ENCODE measurements at places on chromosomes 2 and 18.

DNA sequence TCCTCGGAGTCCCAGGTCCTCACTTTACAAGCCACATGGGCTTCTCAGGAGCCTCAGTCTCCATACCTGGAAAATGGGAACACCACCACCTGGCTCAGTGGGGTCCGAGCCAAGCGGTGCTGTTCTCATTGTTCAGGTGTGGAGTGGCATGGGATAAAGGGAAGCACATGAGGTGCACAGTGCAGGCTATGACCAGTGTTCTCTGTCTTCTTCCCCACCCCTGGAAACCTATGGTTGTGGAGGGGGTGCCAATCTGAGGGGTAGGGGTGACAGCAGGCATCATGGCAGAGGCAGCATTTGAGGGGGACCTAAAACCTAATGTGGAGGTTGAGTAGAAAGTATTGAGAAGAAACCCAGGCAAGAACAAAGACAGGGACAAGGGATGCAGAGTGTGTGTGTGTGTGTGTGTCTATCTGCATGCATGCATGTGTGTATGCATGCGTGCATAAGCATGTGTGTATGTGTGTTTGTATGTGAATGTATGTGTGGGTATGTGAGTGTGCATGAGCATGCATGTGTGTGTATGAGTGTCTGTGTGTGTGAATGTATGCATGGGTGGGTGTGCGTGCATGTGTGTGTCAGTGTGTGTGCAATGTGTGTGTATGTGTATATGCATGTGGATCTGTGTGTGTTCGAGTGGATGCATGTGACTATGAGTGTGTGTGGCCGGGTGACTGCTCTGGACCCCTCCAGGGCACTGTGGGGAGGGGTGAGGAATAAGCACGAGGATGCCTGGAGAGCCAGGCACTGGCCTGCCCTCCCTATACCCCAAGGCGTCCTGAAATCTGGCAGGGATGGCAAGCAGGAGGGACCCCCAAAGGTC, 4.0 kb downstream of the KIF1A start:
- no peak for DNase-seq

DNA sequence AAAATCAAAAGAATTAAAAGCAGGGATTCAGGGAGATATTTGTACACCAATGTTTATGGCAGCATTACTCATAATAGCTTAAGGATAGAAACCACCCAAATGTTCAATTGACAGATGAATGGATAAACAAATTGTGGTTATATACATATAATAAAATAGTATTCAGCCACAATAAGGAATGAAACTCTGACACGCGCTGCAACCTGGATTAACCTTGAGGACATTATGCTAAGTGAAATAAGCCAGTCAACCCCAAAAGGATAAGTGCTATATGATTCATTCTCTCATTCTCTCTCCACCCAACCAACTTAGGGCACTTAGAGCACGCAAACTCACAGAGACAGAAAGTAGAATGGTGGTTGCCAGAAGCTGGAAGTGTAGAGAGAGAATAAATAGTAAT, 216.8 kb upstream of the SLC14A2 start:
- DNase-seq = no peak

GRCh38 chr2:30201990-30202389, 29.3 kb upstream of the LBH start:
- DNase-seq = no peak

DNA sequence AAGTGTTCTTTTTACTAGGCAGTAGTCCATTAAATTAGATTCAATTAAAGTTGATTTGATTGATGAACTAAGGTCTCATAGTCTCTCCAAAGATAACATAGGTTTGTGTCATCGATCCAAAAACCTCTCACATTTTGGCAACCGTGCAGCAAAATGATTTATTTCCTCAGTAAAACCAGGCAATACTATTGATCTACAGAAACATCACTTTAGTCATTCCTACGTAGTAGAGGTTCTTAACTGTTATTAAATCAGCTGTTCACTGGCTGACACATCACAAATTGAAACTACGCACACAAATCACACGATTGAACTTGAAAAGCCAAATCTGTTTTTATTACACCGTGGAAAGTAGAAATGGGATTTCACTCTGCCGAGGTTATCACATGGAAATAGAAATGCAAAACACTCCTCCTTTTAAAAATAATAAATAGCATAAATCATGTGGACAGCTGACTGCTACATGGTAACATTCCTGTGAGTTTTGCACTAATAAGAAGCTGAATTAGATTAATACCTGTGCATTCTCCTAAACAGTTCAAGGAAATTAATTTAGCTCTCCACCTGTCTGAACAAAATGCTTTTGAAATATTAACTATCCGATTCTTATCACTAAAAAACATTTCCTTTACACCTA, 262.5 kb downstream of the CDH20 start:
- no peak for DNase-seq

DNA sequence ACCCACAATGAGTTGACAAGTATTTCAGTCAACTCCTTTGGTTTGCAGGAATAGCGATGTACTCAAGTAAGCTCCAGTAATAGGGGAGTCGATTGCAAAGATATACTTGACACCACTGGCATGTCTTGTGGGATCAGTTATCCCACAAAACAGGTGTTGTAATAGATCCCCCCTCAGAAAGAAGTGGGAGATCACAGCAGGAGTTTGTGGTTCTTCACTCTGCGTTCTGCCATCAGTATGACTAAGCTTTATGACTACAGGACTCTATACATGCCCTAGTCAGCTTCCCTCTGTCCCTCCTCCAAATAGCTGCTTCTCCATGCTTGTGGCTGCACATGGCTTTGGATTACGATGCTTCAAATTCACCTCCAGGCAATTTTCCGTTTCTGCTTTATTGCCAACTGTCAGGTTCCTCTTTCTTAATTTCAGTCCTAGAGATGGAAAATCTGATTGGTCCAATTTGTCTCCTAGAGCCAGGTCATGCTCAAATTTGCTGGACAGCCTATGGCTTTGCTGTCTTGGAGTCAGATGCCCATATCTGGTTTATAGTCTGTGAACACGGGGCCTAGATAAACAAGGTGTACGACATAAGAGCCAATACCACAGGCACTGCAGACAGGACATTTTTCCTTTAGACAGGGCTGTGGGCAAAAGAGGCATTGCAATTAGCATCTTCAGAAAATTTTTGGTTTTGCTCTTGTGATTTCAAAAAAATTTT, 221.7 kb downstream of the PAX3 start:
- DNase-seq = no peak
